ENCODE measurements at places on chromosomes 1 and 21.
A peak's percentile ranks its signal among the peaks of the same experiment; 100 is the strongest.

DNA sequence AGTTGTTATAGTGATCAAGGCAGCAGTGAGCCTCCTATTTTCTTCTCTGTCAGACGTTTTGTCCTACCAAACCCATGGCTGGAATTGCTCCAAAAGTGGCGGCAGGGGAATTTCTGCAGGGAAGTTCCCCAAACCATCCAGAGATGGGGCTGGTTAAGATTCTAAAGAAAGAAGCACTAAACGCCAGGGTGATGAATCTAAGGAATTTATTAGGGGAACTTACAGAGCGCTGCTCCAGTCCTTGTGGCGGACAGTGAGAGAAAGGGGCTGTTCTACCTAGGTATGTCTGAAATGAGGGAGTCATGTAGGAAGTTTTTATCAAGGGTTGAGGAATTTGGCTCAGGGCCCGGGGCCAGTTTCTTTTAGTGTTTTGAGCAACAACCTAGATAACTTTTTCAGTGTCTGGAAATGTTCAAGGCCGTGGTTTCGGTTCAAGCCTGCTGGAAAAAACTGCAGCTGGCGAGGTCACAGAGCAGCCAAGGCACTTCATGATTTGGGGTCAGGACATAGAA is 222.4 kb upstream of the B3GALT2 start:
- DNase-seq = peak; percentile 17

DNA sequence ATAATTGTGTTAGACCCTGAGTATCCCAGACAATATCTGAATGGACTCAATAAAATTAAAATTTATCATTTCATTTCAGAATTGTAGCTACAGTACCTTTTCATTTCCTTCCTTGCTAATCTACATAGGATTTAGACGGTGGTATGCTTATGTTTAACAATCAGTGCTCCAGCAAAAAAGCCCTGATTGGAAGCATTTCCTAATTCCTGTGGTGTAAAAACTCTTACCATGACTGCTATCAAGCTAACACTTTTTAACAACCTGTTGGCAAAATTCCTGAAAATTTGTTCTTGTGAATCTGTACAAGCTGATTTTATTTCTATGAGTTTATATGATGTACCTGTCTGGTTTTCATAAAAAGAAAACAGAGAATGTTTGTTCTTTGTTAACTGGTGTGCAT is 5.2 kb upstream of the FNBP1L start:
- DNase-seq = no peak

GRCh38 chr21:17003258-17003615 is 509.6 kb upstream of the CXADR start:
- no peak for DNase-seq

DNA sequence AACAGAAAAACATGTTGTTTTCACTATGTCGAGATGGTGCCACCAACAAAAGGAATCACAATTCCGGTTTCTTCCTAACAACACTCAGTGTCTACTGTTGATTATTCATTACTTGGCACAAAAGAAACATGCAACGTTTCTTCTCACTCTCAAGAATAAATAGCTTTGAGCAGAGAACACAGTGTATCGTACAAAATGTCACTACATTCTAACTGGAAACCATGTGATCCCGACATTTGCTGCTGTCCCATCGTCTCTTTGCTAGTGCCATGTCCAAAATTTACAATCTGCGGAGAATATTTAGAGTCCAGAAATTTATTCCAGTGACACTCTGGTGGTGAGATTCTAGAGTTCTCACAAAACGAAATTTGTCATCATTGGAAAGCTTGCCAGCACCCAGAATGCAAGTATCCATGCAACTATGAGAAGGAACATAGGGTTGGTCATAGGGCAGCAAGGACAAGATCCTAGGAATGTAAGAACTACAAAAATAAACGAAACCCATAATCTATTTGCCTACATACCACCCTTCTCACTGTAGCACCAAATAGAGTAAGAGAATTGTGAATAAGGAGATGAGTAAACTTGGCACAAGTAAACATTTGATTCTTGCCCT is 505.1 kb downstream of the LTN1 start:
- DNase-seq = no peak

- no peak for DNase-seq
These were observed 867.3 kb downstream of the PLA2G4A start for GRCh38 chr1:187696073-187696472.

DNA sequence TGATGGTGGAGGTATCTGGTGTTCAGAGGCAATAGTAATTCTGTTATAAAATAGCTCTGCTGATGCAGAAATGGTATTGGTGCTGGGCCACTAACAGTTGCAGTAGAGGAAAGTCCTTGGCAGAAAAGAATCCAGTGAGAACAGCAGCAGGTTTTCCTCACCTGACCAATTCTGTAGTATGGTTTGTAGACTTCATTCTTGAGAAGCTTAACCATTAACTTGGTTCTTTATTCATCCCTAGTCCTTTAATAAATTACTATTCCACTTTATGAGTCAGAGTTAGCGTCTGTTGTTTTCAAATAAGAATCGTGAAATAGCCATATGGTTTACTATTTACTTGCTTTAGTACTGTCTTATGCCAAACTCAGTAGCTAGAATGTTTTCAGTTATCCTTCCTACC is 128.5 kb upstream of the SERTAD4 start:
- no peak for DNase-seq

Measured in activated CD4-positive, alpha-beta T cell treated with anti-CD3 and anti-CD28 coated beads, Interleukin-2, amount 50 U/mL, for 1 hour (primary cell).